ENCODE measurements at places on chromosomes 5 and 9.
A peak's percentile ranks its signal among the peaks of the same experiment; 100 is the strongest.

- DNase-seq, result no peak
These were observed 22.9 kb downstream of the KIF2A start for GRCh38 chr5:62328772-62329491.

- no peak for DNase-seq
These were observed 175.3 kb upstream of the KLF9 start for GRCh38 chr9:70589571-70590314.

DNA sequence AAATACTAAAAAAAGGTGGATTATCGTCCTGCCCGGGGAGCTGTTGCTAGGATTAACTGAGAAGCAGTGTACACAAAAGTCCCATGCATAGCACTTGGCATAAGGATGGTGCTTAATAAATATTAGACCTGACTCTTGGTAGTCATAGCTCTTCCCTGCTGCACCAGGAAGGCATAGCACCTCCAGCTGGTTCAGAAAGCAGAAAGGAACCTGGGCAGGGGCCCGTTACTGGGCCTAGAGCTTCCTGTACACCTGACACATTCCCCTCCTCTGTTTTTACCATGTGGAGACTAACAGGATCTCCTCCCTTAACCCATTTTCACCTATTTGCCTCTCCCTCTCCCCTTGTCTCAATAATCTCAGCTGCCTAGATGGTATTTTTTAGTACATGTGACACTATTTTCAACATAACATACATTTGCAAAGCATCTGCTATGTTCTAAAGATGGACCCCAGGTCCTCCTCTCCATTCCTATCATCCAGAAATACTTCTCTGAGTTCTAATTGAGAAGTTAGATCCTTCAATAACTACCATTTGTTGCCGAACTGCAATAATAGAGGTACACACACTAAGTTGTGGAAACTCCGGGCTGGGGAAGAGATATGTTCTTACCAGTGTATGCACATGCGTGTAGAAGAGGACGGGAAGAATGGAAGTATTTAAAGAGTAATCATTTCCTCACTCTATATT lies 3.2 kb upstream of the ANP32B start:
- peak; percentile 49 for DNase-seq

DNA sequence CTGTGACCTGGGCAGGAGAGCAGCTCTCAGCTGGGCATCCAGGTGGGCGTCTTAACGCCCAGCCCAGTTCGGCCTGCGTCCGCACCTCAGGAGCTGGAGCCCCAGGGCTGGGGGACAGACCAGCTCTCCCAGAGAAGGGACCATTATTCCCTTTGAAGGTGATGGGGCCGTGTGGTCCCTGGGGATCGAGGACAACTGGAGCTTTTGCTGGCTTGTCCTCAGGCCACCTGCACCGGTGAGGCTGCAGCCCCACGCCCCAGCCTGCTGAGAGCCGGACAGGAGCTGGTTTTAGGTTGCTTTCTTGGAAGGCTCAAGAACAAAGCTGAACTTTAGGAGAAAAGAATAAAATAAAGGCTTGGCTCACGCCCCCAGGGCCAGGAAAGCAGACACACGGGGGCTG lies 40.9 kb downstream of the NACC2 start:
- DNase-seq, result no peak

GRCh38 chr9:35628389-35628991 lies 10.3 kb upstream of the CD72 start:
- no peak for DNase-seq

DNA sequence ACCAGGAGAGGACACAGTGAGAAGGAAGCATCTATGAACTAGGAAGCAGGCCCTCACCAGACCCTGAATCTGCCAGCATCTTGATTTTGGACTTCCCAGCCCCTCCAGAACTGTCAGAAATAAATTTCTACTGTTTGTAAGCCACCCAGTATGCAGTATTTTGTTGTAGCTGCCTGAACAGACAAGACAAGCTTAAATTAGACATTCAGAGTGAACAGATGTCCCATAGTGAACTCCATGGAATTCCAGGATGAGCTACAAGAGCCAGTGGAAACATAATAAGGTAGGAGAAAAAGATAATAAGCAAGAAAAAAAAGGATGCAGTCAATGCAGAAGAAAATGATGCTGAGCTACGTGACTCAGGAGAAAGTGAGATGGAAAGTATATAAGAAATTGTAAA lies 47.8 kb upstream of the MAMDC2 start:
- DNase-seq, result no peak

GRCh38 chr5:171420431-171421241 lies 1.2 kb downstream of the FGF18 start:
- DNase-seq, result no peak

- no peak for DNase-seq
These were observed 3.7 kb upstream of the EGR1 start for GRCh38 chr5:138461343-138462125.

DNA sequence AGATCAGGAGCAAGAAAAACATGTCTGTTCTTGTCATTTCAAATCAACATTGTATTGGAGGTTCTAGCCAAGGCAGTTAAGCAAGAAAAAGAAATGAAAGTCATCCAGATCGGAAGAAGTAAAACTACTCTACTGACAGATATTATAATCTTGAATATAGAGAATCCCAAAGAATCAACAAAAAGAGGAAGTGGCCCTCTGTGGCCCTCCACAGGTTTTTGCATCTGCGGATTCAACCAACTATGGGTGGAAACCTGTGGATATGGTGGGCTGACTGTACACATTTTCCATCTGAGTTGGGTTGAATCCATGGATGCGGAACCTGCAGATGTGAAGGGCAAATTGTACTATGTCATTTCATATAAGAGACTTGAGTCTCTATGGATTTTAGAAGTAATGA lies 35.1 kb downstream of the GAS1 start:
- DNase-seq, result no peak

GRCh38 chr5:129476751-129477150 lies 16.7 kb downstream of the ADAMTS19 start:
- DNase-seq, result no peak

GRCh38 chr5:163658702-163659567 lies 153.5 kb downstream of the MAT2B start:
- DNase-seq, result no peak

- DNase-seq, result no peak
These were observed 37.1 kb downstream of the DBH start for GRCh38 chr9:133673258-133673655.

- DNase-seq, result no peak
These were observed 140.8 kb downstream of the CAMK4 start for GRCh38 chr5:111364992-111365391.

DNA sequence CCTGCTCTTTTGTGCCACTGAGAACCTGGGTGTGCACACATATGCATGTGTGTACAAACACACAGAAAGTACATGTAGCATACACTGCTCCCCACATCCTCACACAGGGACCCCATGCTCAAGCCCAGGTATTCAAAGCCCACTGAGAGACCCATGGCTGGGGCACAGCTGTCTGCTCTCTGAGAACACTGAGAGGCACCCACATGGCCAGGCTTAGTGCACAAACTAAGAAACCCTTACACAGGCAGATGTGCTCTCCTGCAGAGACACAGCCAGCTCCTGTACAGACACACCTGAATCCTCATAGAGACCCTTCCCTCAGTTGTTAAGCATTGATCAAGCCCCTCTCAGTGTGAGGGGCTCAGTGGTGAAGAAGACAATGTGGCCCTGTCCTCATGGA lies 92.5 kb downstream of the CACNA1B start:
- DNase-seq, result no peak

- DNase-seq, result no peak
These were observed 9.1 kb downstream of the AP3S1 start for GRCh38 chr5:115850744-115851416.

- no peak for DNase-seq
These were observed 188.3 kb upstream of the ANKRD55 start for GRCh38 chr5:56421246-56422075.

- DNase-seq, result no peak
These were observed 145.7 kb downstream of the CFAP90 start for GRCh38 chr5:7705261-7705660.

GRCh38 chr9:29564564-29564963 lies 1991.3 kb upstream of the C9orf72 start:
- no peak for DNase-seq

GRCh38 chr9:125685167-125685566 lies 21.8 kb downstream of the MAPKAP1 start:
- no peak for DNase-seq

DNA sequence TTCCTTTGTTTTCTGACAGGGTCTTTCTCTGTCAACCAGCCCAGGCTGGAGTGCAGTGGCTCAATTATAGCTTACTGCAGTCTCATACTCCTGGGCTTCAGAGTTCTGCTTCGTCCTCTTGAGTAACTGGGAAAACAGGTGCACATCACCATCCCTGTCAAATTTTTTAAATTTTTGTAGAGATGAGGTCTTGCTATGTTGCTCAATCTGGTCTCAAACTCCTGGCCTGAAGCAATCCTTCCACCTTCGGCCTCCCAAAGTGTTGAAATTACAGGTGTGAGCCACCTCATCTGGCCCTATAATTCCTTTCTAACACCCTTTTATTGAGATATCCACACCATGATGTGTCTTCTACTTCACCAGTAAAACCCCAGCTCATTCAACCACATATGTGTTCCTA lies 341.6 kb upstream of the PCSK5 start:
- no peak for DNase-seq

GRCh38 chr9:87535817-87536539 lies 38.3 kb downstream of the DAPK1 start:
- DNase-seq, result no peak

DNA sequence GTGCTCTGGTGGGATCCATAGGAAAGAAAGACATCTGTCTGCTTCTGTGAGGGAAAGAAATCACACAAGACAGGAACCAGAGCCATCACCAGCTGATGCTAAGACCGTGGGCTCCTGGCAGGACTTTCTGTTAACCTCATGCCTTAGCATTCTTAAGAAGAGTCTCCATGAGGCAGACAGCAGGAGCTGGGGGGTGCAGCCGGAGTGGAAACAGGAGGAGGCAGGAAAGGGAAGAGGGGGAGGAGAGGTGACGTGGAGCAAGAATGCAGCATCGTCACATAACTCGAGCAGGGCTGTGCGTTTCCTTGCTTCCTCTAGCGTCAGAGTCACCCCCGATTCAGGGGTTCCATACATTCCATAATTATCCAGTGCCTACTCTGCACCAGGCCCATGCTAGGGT lies 53.6 kb downstream of the ERGIC1 start:
- no peak for DNase-seq

- DNase-seq, result no peak
These were observed 53.8 kb downstream of the SH3RF2 start for GRCh38 chr5:145990170-145990569.

- peak; percentile 64 for DNase-seq
These were observed 33.0 kb downstream of the IRF1 start for GRCh38 chr5:132457371-132458225.

DNA sequence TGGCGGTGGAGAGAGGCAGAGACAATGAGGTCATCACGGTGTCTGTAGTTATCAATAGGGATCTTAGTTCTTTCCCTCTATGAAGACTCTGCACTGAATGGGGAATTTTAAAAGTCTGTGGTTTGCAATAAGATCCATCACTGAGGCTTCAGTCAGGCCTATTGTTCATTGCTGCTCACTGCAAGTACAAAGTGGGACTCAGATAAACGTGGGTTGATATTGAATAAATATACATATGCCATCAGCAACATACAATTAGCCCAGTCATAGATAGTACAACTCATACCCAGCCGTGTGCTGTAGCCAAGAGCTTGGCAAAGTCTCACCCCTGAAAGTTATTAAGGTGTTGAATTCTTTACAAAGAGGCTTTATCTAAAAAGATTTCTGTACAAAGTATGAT lies 88.4 kb downstream of the ENC1 start:
- no peak for DNase-seq

- DNase-seq, result peak; percentile 62
These were observed 97.1 kb downstream of the GOLPH3 start for GRCh38 chr5:32076699-32077695.

DNA sequence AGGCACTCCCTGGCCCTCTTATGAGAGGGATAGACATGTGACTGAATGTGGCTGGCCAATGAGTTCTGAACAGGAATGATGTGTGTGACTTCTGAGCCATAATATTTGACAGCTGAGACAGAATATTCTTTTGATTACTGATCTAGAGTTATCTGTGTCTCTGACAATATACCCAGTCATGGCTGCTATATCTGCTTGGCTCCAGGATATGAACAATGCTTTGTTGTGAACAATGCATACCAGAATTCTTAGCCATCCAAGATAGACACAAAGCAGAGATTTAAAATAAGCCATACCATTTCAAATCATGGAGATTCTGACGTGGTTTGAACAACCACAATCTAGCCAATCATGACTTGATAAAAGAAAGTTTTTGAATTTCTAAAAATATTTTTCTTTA lies 840.3 kb upstream of the SEMA6A start:
- no peak for DNase-seq

DNA sequence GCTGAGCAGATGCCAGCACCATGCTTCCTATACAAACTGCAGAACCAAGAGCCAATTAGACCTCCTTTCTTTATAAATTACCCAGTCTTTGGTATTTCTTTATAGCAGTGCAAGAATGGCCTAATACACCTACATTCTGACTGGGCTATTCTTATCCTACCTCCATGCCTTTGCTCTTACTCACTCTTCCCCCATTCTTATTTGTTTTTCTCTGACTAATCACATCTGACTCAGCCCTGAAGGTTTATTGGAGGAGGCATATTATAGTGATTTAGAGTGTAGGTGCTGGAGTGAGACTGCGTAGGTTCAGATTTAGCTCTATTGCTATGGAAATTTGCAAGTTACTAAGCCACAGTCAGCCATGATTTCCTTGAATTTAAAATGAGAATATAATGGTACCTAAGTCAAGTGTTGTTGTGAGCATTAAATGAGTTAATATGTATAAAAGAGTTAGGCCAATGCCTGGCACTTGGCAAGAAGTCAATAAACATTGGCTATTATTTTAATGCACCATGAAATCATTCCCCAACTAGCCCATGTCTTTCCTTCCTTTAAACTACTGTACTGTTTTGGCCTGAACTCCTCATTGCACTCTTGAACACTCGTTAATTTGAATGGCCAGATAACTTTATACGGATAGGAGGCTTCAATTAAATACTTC lies 531.2 kb upstream of the ZNF608 start:
- DNase-seq, result no peak

GRCh38 chr5:93101661-93102060 lies 479.4 kb downstream of the NR2F1-AS1 start:
- no peak for DNase-seq

DNA sequence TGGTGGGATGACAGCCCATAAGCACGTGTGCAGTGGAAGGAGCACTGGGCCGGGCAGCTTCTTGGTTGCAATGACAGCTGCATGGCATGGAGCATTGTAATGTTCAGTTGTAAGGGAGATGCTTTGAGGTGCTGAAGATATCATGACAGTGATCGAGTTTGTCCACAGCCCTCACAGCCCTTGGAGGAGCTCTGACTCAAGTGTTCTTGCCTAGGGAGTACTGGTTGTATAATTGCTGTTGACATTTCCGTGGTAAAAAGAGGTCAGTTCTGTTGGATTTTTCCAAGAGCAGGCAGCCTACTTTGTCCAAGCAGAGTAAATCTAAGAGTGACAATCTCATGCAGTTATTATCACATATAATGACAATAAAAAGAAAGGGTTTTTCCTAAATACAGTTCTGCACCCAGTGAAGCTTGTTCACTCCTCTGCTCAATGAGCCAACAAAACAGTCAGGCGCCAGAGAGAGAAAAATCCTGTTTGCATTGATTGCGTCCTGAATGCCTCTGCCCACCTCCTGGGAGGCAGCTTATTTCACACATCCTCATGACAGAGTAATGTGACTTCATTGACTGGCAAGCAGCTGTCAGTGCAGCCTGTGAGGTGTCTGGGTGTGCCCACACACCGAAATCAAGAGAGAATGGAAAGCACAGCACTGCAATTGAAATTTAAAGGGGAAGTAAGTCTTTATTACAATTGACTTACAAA lies 248.0 kb downstream of the NTRK2 start:
- DNase-seq, result no peak

GRCh38 chr9:34123682-34124081 lies 2.8 kb downstream of the DCAF12 start:
- peak; percentile 15 for DNase-seq
